Stimulated activated CD8-positive, alpha-beta memory T cell treated with anti-CD3 and anti-CD28 coated beads, Interleukin-7, amount 100 ng/mL, for 48 hours (primary cell): ENCODE measurements at places on chromosomes 6 and 20.

GRCh38 chr6:1424306-1424927 lies 35.0 kb downstream of the FOXF2 start:
- no peak for DNase-seq

DNA sequence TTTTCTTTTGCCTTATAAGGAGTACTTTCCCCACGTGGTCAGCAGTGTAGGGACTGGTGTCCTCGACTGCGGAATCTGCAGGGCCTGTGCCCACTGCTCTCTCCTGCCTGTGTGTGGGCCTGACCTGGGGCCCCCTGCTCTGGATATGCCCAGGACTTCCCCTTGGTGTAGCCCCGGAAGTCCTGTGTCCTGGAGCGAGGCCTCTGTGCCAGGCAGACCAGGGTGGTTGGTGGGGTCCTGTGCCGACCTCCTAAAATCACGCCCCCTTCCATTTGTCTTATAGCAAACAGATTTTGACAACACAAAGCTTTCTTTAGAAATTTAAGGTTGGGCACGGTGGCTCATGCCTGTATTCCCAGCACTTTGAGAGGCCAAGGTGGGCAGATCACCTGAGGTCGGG lies 64.2 kb downstream of the DLL1 start:
- DNase-seq, result no peak

- no peak for DNase-seq
These were observed 59.7 kb downstream of the HIVEP2 start for GRCh38 chr6:142885182-142885867.

DNA sequence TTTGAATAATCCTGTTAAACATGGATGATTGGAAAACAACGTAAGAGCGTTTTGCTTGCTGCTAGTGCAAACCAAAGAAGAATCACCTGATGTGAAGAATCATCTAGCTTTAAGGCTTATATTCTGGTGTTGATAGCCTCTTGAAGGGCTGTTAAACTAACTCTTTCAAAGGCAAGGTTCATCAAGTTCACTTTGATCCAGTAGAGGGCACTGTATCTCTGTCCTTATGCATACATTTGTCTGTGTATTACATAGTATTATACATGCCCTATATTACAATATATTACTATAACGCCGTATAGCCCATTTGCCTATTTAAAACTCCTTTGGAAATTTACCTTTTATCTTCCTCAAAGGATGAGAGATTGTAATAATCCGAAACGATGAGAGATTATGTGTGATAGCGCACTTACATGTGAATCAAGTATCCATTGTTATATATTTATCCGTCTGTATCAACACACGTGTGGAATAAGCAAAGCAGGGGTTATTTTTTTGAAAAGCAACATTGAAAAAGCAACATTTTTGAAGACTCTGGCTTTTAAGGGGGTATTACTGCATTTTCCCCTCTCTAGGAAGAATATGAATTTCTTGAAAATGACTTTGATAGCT lies 50.8 kb upstream of the NRN1 start:
- DNase-seq, result no peak

DNA sequence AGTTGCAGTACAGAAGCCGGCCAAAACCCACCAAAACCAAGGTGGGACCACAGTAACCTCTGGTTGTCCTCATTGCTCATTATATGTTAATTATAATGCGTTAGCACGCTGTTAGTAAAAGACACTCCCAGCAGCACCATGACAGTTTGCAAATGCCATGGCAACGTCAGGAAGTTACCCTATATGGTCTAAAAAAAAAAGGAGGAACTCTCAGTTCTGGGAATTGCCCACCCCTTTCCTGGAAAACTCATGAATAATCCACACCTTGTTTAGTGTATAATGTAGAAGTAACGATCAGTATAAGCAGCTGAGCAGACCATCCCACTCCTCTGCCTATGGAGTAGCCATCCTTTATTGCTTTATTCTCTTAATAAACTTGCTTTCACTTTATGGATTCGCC lies 148.6 kb upstream of the EXOC2 start:
- DNase-seq, result no peak

DNA sequence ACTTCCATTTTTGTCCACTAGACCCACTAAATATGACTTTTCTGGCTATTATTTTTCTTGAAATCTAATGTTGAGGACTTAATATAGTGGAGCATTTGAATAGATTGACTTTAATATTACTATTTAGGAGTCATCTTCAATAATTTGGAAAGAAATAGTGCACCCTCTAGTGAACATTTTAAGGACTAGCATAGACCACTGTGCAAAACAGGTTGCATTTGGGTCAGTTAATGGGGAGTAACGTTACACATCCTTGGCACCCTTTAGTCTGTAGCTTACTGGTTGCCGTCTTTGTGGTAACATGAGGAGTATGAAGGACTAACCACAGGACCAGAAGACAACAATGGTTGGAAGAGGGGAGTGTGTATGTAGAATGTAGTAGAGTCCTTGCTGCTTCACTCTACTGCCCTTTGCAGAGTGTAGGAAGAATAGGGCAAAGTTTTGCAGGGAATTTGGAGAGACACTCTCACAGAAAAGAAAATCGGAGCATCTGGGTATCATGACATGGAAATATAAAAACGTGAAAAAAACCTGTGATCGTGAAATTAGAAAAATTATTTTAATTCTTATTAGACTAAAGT lies 25.2 kb downstream of the RFPL4B start:
- DNase-seq, result no peak

- DNase-seq, result no peak
These were observed 95.8 kb upstream of the GCM1 start for GRCh38 chr6:53244399-53244931.

GRCh38 chr6:106608080-106608668 lies 21.1 kb downstream of the RTN4IP1 start:
- no peak for DNase-seq

- DNase-seq, result peak; percentile 42
These were observed 35.4 kb upstream of the MAPK13 start for GRCh38 chr6:36094753-36095496.

GRCh38 chr20:11496380-11496779 lies 421.3 kb upstream of the BTBD3 start:
- no peak for DNase-seq

DNA sequence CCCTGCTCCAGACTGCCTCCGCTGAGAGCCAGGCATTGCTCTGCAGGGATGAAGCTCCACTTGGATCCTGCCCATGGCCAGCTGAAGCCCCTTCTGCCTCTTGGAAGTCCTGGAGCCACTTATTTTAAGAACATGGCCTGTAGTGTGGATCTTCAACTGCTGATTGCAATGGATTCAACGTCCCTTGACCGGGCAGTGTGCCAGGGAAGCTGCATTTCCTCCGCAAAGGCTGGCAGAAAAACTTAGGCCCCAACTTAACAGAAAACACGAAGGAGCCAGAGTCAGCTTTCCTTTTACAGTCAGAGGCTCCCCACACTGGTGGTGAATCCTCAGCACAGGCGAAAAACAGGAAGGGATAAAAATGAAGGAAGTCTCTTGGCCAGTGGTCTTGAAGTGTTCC lies 26.3 kb upstream of the FOXQ1 start:
- DNase-seq, result no peak

- DNase-seq, result peak; percentile 43
These were observed at the start of gene PPDPF for GRCh38 chr20:63520504-63520933. Gene PPDPF (plus strand): TSS chr20:63520765. CDS start chr20:63521309, 544 bp downstream.

GRCh38 chr6:90109141-90109540 lies 187.5 kb downstream of the BACH2 start:
- no peak for DNase-seq

DNA sequence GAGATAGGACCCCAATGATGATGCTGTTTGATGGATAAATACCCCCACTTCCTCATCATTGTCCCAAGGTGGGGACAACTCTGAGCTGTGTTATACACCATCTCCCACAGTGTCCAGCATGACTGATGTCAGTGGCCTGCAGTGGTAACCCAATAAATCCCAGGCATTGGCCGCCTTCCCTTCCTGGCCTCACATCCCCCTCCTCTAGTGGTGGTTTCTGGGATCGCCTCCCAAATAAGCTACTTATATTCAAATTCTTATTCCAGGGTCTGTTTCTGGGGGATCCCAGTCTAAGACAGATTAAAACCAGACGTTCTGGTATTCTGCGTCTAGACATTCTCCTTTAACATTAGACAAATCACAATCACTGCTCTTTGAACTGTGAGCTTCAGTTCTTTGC lies 90.6 kb downstream of the SCP2D1 start:
- DNase-seq, result no peak

GRCh38 chr6:26525838-26526237 lies 12.3 kb upstream of the HMGN4 start:
- no peak for DNase-seq

GRCh38 chr6:108106694-108107093 lies 32.2 kb upstream of the OSTM1 start:
- DNase-seq, result no peak

GRCh38 chr6:140026546-140026945 lies 652.1 kb upstream of the CITED2 start:
- DNase-seq, result no peak
